ENCODE measurements at places on chromosomes 4 and X.
A peak's percentile ranks its signal among the peaks of the same experiment; 100 is the strongest.

DNA sequence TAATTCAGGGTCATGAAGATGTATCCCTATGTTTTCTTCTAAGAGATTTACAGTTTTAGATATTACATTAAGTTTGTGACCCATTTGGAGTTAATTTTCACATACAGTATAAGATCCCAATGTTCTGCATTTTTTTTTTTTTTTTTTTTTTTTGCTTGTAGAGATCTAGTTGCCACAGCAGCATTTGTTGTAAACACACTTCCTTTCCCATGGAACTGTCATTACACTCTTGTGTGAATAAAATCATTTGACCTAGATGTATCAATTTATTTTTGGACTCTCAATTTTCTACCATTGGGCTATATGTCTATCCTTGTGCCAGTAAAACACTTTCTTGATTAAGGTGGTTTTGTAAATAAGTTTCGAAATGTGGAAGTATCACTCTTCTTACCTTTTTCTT, 1107.2 kb downstream of the TECRL start:
- DNase-seq: no peak

- DNase-seq: peak; percentile 42
These were observed 999.0 kb upstream of the ADGRL3 start for GRCh38 chr4:60201052-60201673.

GRCh38 chr4:4836044-4836443, 23.4 kb upstream of the MSX1 start:
- no peak for DNase-seq

GRCh38 chr4:36269101-36269500, 12.3 kb upstream of the DTHD1 start:
- DNase-seq: no peak

DNA sequence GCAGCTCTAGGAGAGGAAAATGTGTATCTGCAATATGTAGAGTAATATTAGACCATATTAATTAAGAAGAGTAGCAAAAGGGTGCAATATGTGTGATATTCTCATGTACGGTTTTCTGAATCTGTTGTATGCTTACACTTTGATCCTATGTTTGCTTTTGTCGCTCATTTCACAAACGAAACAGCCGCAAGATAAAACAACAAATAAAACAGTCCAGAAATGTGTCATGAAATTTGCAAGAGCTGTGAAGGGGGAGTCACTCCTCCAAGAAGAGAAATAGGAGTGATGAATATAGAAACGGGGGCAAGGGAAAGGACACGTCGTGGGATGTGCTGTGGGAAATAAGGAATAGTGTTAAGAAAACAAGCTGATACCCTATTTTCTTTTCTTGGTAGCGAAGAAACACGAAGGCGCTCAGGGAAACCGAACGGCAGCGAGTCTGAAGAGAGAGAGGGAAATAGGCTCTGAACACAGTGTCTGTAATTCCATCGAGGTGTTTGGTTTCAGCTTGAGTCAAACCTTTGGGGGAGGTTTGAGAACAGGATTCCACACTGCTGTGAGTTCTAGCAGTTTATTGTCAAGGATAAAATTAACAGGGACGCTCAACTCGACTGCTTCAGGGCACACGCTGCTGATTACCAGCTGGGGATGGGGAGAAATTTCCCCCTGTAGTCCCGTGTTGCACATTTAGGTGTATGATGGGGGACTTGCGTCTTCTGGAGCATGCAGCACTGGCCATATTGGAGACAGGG, 595.6 kb upstream of the TENM3 start:
- DNase-seq: peak; percentile 70

GRCh38 chr4:37685823-37686372, 278 bp downstream of the RELL1 start:
- DNase-seq: peak; percentile 26

DNA sequence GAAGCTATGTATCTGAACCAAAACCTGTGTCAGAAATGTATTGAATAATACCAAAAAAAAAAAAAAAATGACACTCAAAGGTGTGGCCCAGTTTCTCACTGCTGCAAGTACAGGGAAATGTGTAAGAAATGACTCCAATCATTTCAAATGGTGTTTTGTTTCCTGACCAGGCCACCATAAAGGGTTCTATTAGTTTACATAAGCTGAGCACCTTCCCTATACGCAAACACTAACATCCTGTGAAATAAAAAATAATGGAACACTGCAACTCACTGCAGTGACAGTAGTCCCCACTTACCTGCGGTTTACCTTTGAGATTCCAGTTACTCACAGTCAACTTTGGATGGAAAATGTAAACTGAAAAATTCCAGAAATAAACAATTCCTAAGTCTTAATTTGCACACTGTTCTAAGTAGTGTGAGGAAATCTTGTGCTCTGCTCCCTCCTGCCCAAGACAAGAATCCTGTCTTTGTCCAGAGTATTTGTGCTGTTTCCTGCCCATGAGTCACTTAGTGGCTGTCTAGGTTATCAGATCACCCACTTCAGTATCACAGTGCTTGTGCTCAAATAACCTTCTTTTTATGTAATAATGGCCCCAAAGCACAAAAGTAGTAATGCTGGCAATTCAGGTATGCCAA, 265.3 kb downstream of the RCHY1 start:
- peak; percentile 5 for DNase-seq

DNA sequence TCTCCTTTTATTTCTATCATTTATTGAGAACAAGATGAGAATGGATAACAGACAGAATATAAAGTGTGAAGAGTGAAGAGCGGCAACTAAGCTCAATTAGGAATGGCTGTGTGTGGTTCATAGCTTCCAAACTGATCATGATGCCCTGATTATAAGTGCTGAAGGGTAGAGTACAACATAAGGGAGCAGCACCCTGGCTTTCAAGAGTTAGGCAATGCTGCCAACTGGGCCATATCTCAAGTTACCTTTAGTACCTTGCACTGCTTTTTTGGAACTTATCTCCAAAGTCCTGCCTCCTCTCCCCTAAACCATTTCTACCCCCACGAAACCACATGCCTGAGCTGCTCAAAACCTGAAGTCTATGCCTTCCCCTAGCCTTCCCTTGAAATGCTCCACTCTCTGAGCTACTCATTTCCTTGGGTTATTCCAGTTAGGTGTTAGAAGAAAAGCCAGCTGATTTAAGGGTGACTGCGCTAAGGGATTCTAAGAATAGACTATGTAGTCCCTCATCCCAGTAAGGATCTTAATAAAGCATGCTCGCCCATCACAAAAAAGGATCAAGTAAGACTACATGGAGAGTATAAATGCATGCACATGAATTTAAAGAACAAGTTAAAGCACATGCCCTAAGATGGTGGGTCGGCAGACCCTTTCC, 29.6 kb downstream of the MED14 start:
- no peak for DNase-seq

Data from brain microvascular endothelial cell (primary cell).